ENCODE measurements at places on chromosomes 6 and 20.

DNA sequence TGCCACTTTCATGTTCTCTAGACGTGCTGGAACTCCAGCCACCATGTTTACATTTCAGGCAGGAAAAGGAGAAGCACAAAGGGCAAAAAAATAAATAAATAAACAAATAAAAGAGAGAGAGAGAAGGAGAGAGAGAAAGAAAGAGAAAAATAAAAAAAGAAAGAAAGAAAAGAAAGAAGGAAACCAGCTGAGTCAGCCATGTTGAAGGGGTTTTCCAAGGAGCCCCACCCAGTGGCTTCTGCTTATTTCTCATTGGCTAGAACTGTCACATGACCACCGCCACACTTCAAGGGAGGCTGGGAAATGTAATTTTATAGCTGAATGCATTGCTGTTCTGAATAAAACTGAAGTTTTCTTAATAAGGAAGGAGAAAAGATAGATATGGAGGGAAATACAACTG lies 71.1 kb downstream of the BFSP1 start:
- DNase-seq, result no peak

DNA sequence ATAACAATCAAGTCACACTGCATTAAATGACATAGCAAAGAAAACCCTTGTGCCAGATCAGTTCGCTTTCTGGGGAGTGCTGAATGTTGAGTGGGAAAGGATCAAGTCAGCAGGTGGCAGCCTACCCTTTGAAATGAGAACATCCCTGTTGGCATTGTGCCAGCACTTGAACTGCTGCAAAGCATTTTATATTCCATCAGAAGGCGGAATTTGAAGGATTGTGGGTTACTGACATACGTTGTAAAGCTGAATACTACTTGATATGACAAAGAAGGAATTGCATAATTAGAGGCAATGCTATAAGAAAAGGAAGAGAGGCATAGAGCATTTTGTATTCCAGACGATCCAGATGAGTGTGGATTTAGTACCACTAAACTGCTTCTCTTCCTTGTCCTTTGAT lies 26.5 kb downstream of the BCKDHB start:
- peak; percentile 21 for DNase-seq

DNA sequence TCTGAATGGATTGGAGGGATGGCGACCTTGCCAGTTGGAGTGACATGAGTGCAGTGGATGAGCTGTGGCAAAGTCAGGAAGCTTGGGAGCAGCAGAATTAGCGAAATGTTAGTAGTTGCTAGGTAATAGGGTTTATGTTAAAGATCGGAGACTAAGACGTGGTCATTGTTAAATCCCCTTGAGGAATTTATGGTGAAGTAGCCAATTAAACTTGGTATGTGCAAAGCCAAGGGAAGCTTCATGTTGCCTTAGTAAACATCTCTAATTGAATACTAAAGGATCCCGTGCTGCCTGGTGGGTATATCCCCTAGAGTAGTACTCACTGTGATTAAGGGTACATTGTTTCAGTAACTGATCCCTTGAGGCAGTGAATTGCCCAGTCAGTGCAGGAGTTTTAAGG lies 106.0 kb downstream of the PRIM2 start:
- no peak for DNase-seq

- no peak for DNase-seq
These were observed 314.8 kb downstream of the CDC5L start for GRCh38 chr6:44702292-44702691.

DNA sequence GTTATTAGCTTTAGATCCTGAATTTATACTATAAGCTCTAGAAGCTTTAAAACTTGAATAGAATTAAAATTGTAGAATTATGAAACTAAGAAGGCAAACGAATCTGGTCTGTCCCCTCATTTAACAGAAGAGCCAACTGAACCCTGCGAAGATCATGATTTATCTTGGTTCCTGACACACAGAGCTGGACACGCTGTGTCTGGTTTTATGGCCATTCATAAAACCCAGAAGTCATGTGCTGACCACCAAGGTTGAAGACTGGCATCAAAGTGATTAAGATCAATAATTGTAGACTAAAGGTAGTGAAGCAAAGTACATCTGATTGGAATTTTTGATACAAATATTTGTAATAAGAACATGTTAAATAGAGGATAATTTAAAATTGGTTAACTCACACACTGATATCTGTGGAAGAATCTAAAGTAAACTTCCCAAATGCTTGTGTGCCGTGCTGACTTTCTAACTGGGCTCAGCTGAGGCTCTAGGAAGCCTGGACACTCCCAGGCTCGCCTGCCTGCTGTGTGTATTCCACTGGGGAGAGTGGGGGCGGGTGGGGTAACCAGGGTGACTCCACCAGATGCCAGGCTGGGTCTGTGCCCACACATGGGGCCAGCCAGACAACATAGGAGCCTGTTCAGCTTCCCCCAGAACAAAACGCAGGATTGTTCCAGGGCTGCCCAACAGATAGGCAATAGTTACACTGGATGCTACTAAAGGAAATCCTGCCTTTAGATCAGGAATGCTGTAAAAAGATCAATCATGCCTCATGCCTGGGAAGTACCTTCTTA lies 42.1 kb upstream of the SLC22A3 start:
- DNase-seq, result no peak

DNA sequence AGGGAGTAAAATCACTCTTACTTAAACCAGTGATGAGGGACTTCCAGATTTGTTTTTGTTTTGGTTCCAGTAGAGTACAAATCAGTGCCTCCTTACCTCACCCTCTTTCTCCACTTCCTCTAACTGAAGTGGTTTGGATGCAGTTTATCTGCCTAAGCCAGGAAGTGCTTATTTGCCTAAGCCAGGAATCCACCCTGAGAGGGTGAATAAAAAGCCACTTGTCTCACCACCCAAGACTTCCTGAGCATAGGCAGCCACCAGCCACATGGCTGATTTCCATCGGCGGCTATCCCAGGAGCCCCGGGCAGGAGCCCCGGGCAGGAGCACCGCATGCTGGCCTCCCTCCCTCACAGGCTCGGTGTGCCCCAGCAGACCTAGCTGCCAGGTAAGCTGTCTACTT lies 12.0 kb downstream of the LRP11 start:
- no peak for DNase-seq

DNA sequence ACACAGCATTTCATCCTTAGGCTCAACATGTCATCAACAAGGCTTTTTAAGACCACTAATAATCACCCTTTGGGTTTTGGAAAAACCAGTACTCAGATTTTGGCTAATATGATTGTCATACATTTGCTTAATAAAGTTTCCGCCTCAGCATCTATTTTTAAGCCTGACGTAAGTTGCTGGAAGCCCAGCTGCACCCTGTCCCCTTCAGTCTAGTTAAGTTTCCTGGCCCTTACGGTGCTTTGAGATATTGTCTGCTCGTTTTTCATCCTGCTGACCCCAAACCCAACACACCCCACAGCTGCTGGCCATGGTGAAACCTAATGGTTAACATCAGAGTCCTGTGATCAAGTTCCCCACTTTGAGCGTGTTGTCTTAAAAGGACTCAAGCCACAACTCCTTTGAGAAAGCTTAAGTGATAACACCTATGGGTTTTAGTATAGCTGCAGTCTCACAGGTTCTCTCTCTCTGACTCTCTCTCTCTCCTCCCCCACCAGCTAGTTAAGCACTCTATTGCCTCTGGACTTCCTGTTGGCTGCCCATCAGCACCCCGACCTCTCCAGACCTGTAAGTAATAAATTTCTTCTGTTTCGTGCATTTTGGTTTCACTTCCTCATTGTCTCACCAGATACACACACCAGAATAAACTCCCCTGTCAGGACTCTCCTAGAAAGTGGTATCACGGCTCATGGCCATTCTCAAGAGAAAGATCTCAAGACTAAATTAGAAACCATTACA lies 802.0 kb downstream of the C6orf118 start:
- no peak for DNase-seq

- DNase-seq, result no peak
These were observed 36.4 kb upstream of the RPN2 start for GRCh38 chr20:37142708-37143107.

- DNase-seq, result no peak
These were observed 55.4 kb upstream of the BMP2 start for GRCh38 chr20:6711951-6712649.

DNA sequence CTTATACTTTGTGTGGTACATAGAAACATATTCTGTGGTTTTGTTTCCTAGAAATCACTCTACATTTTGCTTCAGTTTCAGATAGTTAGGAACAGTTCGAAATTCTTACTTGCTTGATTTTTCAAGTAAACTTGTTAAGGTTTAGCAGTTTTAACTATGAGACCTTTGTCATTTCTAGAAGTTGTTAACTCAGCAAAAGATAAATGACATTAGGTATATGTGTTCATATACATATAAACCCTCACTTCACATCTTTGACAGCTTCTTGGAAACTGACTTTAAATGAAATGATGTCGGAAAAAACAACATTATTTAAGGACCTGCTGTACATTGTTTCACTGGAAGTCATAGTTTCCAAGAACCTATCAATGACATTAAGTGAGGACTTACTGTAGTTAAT lies 96.2 kb downstream of the FIG4 start:
- DNase-seq, result no peak

DNA sequence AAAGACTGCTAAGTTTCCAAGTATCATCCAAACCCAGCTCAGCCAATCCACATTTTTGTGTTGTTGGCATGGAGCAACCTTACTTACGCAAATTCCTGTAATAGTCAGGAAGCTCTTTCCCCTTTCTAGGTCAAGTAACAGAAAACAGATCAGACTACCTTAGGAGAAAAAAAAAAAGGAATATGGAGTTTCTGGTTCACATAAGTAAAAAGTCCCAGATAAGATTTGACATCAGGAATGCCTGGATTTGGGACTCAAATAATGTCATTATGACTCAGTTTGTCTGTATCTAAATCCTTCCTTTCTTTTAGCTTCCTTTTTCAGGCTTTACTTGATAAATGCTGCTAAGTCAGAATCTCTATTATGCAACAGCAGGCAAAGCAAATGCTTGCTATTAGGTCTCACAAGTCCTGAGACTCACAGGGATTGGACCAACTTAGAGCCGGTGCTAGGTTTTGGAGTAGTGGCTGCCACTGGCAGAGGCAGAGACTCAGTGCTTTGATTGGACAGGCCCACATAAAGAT lies 44.5 kb downstream of the NCOA7 start:
- no peak for DNase-seq

- DNase-seq, result no peak
These were observed 324.2 kb upstream of the MAN1A1 start for GRCh38 chr6:119673741-119674140.

- DNase-seq, result no peak
These were observed at the start of gene EDN1 for GRCh38 chr6:12289933-12290820. Gene EDN1 (plus strand): TSS chr6:12290361. CDS start chr6:12290630, 269 bp downstream.

GRCh38 chr6:116369964-116370759 lies 585 bp upstream of the DSE start:
- no peak for DNase-seq

GRCh38 chr6:153804755-153805330 lies 234.2 kb upstream of the OPRM1 start:
- no peak for DNase-seq

- no peak for DNase-seq
These were observed 110.3 kb upstream of the TCF21 start for GRCh38 chr6:133778414-133779130.

GRCh38 chr20:34017610-34018009 lies 23.9 kb downstream of the RALY start:
- no peak for DNase-seq

DNA sequence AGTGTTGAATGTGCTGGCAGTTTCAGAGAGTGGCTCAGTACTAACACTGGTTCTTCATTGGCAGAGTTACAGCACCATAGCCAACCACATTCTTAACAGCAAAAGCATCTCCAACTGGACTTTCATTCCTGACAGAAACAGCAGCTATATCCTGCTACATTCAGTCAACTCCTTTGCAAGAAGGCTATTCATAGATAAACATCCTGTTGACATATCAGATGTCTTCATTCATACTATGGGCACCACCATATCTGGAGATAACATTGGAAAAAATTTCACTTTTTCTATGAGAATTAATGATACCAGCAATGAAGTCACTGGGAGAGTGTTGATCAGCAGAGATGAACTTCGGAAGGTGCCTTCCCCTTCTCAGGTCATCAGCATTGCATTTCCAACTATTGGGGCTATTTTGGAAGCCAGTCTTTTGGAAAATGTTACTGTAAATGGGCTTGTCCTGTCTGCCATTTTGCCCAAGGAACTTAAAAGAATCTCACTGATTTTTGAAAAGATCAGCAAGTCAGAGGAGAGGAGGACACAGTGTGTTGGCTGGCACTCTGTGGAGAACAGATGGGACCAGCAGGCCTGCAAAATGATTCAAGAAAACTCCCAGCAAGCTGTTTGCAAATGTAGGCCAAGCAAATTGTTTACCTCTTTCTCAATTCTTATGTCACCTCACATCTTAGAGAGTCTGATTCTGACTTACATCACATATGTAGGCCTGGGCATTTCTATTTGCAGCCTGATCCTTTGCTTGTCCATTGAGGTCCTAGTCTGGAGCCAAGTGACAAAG lies 17.0 kb upstream of the ADGRF4 start:
- DNase-seq, result no peak

GRCh38 chr20:5580940-5581708 lies 169.1 kb upstream of the SHLD1 start:
- DNase-seq, result no peak

DNA sequence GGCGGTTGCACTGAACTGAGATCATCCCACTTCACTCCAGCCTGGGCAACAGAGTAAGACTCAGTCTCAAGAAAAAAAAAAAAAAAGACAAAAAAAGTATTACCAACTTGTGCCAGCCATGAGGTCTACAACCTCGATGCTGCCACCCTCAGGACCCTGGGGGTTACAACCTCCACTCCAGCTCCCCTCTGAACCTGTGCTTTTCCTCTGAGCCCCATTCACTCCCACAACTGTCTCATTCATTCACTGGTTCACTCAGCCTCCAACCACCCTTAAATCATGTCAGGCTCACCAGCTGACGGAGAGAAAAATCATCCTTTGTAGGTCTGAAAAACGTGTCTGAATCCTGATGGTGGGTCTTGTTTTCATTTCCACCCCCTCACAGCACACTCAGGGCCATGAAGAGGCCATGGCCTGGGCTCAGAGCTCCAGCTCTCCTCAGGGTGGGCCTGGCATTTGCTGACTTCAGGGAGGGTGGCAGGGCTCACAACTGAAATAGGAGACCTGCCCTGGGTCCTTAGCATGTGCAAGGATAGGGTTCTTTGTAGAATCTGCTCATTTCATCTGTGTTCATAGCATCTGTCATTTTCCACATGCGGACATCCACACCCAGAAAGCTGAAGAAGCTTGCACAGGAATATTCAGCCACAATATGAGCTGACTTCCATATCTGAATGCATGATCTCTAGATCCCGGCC lies 1.9 kb upstream of the ULBP1 start:
- no peak for DNase-seq

GRCh38 chr6:15658181-15658744 lies 4.6 kb downstream of the DTNBP1 start:
- no peak for DNase-seq

- DNase-seq, result no peak
These were observed 220.7 kb upstream of the NOX3 start for GRCh38 chr6:155676346-155676745.

GRCh38 chr6:128370072-128370471 lies 150.3 kb downstream of the PTPRK start:
- no peak for DNase-seq

GRCh38 chr6:35036828-35037663 lies 104.1 kb downstream of the TCP11 start:
- no peak for DNase-seq

Measured in thoracic aorta (tissue), 2 donors.